ENCODE measurements at places on chromosomes 16 and 17. TPM values are rescaled to one million over a fixed set of nuclear protein-coding genes. Genes with fewer than 3 reads are reported as not detected.

The C16orf46 gene
- total RNA-seq: 1.9 TPM

The GNGT2 gene
- total RNA-seq: 6.7 TPM

- no peak for DNase-seq
Measured at GRCh38 chr16:50146479-50147435, 6.3 kb upstream of the TENT4B start.

DNA sequence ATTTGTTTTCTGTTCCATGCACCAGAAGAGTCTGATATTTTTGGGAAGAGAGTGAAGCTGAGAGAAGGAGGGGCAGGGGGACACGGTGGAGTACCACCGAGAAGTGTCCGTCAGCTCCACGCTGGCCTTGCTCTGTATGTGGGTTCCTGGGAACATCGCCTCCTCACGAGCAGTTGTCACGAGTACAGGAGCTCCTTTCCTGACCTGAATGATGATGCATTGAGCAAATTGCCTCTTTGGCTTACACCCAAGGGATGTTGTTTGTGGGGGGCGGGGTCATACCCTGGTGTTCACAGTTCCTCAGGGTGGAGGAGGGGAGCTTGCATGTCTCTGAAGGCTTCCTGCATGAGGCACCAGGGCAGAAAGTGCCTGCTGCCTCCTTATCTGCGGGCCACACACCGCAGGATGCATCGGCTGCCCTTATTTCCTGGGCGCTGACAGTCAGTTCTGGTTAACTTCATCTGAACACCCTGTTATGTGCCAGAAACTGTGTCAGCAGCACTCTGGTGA is 36.2 kb downstream of the RGS9 start:
- no peak for DNase-seq

The SYCE1L gene
- total RNA-seq: not detected

GRCh38 chr16:62130101-62130500 is 93.9 kb upstream of the CDH8 start:
- no peak for DNase-seq

- DNase-seq: no peak
Measured at GRCh38 chr17:59607817-59608403, 11.8 kb upstream of the CLTC start.

DNA sequence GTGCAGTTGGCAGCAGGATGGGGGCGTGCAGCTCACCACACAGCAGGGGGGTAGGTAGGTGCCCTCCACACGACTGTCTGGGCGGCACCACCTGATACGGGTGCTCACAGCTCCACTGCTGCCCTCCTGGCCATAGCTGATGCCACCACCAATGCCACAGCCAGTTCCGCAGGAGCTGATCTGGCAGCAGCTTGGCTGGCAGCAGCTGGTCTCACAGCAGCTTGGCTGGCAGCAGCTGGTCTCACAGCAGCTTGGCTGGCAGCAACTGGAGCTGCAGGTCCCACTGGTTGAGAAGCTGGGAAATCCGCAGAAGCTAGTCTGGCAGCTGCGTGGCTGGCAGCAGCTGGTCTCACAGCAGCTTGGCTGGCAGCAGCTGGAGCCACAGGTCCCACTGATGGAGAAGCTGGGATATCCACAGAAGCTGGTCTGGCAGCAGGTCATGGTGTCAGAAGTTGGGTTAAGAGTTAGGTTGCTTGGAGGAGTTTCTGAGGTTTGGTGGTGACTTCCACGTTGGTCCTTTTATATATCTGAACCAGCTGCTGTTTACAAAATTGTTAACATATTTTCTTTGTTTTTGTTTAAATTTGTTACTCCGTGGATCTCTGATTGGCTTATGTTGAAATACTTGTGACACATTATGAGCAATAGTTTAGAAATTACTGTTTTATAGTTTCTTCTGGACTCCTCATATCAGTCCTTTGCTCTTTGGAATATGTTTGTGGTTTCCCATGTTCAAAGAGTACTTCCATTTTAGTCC is at the start of gene KRTAP1-5:
TSS of gene KRTAP1-5 (minus strand) at position 494 of the 757 bp plus-strand sequence. CDS start at position 441, 53 bp downstream.
- no peak for DNase-seq

DNA sequence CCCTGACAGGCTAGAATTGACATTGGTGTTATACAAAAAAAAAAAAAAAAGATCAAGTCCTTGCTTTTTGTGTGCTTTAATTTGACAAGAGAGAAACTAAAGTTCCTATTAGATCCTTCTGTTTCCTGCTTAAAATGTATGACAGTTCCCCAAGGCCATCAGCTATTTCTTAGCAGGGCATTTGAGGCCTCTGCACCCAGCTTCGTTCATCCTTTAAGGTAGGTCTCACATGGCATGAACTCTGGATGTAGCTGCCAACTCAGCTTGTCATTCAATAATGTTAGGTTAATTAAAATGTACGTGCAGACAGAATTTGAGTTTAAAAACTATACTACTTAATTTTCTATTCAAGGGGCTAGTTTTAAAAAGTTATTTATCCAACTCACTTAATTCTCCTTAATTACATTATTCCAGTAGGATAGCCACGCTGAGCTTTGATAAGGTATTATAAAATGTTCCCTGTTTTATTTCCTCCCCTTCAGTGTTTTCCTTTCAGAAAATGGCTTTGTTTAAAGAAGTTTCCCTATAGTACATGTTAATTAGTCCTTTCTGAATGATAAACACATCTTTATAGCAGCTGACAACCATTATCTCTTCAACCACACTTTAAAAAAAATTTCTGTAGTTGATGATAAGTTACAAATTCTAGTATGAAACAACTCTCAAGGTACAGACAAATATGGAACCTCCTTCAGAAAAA is 1.2 kb upstream of the RFFL start:
- no peak for DNase-seq

DNA sequence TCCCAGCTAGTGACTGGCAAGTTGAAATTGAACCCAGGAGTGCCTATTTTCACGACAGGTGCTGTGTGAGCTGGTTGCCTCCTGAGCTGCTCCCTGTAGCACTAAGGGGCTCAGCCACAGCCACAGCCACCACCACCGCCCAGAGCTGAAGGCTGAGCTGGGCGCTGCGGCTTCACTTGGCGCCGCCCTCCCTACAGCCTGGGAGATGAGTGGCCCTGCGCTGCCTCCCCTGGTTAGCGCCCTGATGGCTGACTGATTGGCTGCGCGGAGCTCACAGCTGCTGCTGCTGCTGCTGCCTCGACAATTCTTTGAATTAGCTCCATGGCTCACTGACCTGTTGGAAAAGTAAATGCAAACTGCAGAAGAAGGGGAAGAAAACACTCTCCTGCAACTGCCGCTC is 91.8 kb upstream of the TMEM132E start:
- no peak for DNase-seq

The TMEM219 gene
- 82.3 TPM for total RNA-seq

GRCh38 chr17:68054296-68054900 is 18.9 kb downstream of the KPNA2 start:
- DNase-seq: peak; percentile 28

- no peak for DNase-seq
Measured at GRCh38 chr17:82394278-82394677, 22.7 kb downstream of the UTS2R start.

The TBC1D28 gene
- total RNA-seq: not detected

- no peak for DNase-seq
Measured at GRCh38 chr17:28228109-28228840, 90.7 kb upstream of the TMEM97 start.

- no peak for DNase-seq
Measured at GRCh38 chr16:56257666-56258342, 66.5 kb downstream of the GNAO1 start.

The LIMD2 gene
- 10.4 TPM for total RNA-seq

GRCh38 chr16:90077757-90078578 is 837 bp upstream of the PRDM7 start:
- no peak for DNase-seq

The KRT39 gene
- total RNA-seq: not detected

GRCh38 chr17:73595479-73595878 is 48.8 kb downstream of the SDK2 start:
- no peak for DNase-seq

The ZNF629 gene
- 11.8 TPM for total RNA-seq

The DPEP2 gene
- 2.3 TPM for total RNA-seq

The ABCC11 gene
- total RNA-seq: not detected

GRCh38 chr17:65261682-65262636 is 124.8 kb downstream of the RGS9 start:
- no peak for DNase-seq

The CYB5B gene
- total RNA-seq: 62.1 TPM

- no peak for DNase-seq
Measured at GRCh38 chr16:71846431-71846830, 655 bp downstream of the ATXN1L start.

DNA sequence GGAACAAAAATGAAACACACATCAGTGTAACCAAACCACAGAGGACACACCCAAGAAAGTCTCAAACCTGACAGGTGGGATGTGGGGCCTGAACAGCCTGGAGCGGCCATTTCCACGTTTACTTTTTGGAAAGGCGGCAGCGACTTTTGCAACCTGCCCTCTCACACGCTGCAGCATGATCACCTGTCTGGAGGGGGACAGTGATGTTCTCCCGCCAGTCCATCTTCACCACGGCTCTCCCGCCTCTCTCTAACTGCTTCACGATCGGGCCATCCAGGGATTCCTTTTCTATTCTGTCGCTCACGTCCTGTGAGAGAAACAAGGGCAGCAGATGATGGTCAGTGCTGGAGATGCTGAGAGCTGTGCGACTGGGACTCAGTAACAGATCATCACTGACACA is 24.7 kb upstream of the ICAM2 start:
- no peak for DNase-seq

Data from uterus (tissue), 4 donors.